ENCODE measurements at places on chromosomes 3 and 15. TPM values are rescaled to one million over a fixed set of nuclear protein-coding genes. Genes with fewer than 3 reads are reported as not detected.

The SLC12A1 gene
- not detected for total RNA-seq

The KBTBD13 gene
- total RNA-seq, result not detected

The TAGLN3 gene
- not detected for total RNA-seq

The ABCC5 gene
- 35.1 TPM for total RNA-seq

DNA sequence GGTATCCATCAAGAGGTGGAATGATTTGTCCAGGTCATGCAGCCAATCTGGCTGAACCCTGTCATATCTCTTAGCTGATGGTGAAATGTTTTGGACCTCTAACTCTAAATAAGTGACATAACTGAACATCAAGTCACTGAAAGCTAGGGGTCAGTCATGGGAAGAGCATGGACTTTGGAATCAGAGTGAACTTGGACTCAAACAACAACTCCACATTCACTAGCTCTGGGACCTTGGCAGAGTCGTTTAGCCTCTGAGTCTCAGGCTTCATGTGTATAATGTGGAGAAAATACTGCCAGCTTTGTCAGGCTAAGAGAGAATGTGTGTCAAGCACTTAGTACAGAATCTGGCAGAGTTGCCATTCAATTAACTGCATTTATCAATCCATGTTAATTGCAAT is 557.8 kb upstream of the CFAP20DC start:
- DNase-seq, result no peak

- no peak for DNase-seq
Measured at GRCh38 chr3:97291901-97292300, 472.7 kb upstream of the ARL6 start.

GRCh38 chr15:94480289-94480834 is 249.0 kb downstream of the MCTP2 start:
- DNase-seq, result no peak

DNA sequence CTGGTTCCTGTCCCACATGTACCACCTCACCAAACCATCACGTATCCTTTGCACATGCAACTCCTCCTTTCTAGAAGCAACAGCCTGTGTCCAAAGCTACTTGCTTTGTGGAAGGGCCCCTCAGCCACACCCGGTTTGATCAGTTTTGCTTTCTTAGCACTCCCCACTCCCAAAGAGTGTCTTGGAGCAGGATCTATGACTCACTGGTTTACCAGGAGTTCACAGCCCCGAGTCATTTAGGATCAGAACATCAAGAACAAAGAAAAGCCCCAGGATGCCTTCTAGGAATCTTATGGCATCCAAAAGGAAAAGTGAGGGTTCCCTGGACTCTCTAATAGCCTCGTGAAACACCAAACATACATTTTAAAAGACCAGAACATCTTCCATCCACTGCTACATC is 50.7 kb upstream of the IGF1R start:
- DNase-seq, result no peak

GRCh38 chr3:174089592-174089991 is 692.0 kb downstream of the NLGN1 start:
- no peak for DNase-seq

DNA sequence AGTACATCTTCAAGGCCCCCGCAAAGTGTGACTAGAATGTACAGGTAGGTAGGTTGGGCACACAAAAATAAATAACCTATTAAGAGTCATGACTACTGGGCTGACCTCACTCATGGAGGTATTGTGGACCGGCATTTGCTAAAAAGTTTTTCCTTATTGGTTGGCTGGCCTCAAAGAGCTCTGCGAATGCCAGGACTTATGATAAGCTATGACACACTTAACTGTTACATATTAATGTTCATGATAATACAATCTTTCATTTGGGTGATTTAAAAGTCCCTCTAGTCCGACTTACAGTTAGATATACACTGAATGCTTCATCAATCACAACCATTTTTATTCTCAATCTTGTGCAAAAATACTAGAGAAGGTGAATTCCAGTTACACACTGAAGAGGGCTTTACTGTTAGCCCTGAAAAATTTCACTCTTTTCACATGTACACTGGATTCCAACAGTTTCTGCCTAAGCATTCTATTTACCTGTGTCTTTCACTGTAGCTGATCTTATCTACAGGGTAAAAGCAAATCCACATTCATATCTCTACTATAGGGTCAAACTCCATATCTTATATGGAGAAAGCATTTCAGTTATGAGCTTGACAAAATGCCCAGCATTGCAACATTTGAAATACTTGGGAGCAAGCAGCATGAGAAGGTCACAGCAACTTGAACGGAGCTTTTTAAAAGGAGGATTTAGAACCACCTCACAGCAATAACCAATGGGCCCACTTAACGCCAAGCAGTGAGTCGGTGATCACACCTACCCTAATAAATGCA is 329.1 kb downstream of the FOXP1 start:
- DNase-seq, result no peak

DNA sequence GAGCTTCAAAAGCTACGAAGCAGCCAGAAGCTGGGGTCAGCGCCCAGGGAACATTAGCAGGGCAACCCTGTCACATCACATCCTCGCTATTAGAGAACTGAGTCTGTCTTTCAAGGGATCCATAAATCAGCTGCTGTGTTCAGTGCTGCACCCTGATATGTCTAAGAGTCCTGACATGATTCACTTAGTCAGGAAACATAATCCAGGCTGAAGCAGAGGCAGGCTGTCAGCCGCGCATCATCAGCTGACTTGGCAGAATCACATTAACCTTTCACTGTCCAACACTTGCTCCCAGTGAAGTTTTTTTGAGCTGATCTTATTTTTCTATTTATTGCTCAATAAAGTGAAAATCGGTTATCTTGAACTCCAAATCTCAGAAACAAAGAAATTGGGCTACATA is 23.5 kb downstream of the MYH15 start:
- DNase-seq, result no peak

DNA sequence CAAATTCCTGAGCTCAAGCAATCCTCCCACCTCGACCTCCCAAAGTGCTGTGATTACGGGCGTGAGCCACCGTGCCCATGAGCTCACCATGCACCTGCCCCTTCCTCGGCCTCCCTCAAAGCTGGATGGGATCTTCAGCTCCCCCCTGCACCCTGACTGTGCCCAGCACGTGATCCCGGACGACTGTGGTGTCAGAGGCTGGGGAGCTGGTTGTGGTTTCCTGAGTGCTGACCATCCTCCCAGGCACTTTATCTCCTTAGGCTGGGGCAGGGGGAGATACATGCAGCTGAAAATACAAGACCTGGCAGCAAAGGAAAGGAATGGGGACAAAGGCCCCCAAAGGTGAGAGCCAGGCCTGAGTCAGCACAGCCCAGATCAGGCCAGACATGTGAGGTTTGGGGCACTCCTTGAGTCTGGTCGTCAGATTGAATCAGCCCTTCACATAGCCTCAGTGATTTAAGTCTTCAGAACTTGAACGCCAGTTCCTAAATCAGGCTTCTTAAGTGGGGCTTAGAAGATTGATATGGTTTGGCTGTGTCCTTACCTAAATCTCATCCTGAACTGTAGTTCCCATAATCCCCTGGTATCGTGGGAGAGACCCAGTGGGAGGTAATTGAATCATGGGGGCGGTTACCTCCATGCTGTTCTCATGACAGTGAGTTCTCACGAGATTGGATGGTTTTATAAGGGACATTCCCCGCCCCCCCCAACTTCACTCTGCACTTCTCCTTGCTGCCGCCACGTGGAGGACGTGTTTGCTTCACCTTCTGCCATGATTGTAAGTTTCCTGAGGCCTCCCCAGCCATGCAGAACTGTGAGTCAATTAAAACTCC is 35.8 kb downstream of the PRKCD start:
- DNase-seq, result no peak

DNA sequence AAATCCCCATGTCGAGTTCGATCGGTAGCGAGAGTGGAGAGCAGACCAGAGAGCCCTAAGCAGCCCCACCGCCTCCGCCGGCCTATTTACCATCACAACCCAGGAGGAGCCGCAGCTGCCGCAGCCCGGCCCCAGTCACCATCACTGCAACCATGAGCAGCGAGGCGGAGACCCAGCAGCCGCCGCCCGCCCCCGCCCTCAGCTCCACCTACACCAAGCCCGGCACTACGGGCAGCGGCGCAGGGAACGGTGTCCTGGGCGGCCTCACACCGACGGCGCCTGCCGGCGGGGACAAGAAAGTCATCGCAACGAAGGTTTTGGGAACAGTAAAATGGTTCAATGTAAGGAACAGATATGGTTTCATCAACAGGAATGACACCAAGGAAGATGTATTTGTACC is 89.5 kb upstream of the TPM1 start:
- no peak for DNase-seq
